ENCODE measurements at places on chromosomes 2 and 18.

DNA sequence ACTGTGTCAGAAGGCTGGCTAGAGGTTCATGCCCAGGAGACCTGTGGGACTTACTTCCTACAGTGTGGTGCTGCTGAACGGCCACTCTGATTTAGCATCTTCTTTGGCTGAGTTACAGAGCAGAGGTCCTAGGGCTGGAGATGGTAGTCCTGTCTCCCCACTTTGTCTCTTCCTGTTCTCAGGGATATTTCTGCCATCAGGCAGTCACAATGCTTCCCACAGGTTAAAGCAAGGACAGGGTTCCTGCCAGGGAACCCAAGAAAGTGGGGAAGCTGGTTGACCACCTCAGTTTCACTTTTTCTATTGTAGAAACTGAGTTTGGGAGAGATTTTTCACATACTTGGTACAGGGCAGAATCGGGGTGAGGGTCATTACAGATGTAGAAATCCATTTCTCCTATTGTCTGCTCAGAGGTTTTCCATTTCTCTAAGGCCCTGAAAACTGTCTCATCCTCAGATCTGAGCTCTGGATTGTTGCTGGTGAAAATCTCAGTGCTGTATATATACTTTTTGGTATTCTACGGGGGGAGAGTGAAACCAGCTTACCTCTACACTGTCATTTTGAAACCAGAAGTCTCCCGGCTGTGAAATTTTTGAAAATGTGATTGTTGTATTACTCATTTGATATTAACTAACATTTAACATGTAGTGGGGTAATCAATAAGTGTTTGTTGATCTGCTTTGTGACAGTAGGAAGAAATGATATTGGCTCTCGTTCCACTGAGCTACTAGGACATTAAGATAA lies 37.0 kb upstream of the MEP1B start:
- no peak for DNase-seq

- no peak for DNase-seq
These were observed 57.3 kb downstream of the CCDC195 start for GRCh38 chr2:224658780-224659405.

DNA sequence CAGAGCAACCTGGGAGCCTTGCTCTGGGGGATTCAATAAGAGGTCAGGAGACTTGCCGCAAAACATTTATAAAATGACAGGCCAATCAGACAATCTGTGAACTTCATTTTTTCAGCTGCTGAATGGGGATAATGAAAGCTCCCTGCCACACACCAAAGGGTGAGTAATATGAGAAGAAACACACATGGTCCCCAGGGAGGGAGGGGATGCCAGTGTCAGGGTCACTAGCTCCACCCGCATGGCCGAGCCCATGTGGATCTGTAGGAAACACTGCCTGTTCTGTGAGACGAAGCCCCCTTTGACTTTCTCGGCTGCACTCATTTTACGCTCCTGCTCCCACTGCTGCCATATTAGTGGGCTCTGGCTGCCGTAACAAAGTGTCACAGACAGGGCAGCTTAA lies 521.0 kb upstream of the RAB6C start:
- no peak for DNase-seq

DNA sequence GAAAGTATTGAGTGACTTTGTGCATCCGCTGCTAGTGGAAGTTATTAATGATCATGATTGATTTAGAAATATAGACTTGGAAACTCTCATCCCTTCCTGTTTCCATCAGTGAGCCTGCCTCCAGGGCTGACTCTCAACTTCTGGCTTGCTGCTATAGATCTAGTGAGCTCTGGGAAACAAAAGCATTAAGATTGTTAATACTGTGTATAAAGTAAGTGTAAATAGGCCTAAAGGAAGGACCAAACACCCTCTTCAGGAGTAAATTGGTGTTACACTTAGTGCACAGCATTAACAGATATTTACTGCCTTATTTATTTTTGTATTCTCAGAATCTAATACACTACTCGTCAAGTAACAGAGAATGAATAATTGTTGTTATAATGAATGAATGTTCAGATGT lies 285.6 kb downstream of the THSD7B start:
- DNase-seq, result no peak

GRCh38 chr2:234919711-234920110 lies 32.1 kb upstream of the SH3BP4 start:
- DNase-seq, result no peak

- no peak for DNase-seq
These were observed 141.6 kb upstream of the CYP26B1 start for GRCh38 chr2:72289283-72289682.

DNA sequence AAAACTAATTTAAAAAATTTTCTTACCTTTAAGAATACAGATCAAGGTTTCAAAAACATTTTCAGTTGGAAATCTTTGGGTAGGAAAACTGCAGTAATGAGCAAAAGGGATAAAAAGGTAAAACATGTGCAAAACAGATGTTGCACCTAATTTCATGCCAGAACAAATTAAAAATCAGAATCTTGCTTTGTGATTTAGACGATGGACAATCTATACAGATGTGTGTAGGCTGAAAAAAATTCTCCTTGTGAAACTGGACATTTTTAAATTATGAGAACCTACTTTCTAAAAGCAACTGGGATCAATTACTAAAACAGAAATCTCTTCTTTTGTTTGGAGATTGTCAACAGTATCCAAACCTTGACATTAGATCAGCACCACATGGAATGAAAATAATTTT lies 183.2 kb upstream of the ITGA4 start:
- DNase-seq, result no peak

Measured in T-helper 9 cell (primary cell).